ENCODE measurements at places on chromosomes 11 and 22.

DNA sequence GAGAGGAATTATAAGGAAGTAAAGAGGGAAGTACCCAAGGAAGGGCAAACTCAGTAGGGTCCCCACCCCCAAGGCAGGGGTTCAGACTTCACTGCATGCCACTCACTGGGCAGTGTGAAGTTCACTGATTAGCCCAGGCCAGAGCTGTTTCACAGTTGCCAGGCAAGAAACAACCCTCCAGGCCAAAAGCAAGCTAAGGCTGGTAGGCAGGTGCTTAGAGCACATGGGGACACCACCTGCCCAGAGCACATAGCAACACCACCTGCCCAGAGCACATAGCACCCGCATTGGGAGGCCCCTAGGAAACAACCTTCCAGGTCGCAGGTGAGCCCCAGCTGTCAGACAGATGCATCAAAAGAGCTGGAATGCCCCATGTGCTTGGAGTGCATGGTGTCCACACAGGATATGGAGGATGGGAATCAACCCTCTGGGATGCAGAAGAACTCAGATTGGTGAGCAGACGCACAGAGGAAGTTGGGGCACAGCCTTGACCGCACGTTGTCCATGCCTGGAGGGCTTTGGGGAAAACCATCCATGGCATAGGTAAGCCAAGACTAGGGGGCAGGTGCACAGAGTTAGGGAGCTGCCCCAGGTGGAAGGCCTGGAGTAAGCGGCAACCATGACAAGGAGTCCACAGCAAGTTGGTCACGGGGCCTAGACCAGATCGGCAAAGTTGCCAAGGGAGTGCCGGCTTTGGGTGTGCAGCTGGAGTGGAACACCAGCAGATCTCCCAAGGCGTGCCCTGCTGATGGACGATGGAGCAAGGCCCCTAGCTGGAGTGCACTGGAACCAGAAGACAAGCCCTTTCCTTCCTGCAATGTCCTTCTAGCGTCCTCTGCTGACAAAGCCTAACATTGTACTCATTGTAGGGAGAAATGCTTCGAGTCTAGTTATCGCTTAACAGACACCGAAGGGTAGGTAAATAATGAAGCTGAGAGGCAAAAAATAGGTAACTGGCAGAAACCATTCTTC lies 7.8 kb upstream of the TMEM216 start:
- no peak for DNase-seq

DNA sequence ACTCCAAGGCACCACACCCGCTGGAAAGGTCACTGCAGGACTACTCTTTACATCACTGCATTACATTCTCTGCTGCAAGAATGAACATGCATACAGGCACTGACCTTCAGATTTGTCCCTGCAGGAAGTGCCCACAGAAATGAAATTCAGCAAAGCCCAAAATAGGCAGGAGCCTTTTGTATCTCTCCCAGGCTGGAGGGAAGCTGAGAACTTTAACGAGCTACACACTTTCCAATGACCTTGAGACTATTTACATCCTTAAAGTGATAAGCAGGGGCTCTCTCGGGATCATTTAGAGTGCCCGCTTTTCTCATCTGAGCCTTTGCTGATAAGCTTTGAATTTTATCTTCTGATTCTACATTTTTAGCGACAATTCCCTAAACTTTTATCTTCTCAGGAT lies 12.5 kb downstream of the FEZ1 start:
- no peak for DNase-seq

DNA sequence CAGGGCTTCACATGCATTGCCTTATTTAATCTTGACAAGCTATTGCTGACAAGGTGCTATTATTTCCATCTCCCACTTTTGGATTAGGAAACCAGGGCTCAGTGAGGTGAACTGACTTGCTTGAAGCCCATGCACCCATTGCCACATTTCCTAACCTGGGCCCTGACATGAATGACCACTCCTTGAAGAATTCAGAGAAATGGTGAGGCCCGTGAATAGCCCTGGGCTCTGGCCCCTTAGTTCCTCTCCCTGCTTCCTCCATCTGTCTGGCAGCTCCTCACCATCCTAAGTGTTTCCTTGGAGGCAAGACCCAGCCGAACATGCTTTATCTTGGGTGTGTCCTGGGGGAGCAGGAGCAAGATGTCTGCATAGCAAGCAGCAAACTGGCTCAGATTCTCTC lies 56.1 kb upstream of the NECTIN1 start:
- no peak for DNase-seq

DNA sequence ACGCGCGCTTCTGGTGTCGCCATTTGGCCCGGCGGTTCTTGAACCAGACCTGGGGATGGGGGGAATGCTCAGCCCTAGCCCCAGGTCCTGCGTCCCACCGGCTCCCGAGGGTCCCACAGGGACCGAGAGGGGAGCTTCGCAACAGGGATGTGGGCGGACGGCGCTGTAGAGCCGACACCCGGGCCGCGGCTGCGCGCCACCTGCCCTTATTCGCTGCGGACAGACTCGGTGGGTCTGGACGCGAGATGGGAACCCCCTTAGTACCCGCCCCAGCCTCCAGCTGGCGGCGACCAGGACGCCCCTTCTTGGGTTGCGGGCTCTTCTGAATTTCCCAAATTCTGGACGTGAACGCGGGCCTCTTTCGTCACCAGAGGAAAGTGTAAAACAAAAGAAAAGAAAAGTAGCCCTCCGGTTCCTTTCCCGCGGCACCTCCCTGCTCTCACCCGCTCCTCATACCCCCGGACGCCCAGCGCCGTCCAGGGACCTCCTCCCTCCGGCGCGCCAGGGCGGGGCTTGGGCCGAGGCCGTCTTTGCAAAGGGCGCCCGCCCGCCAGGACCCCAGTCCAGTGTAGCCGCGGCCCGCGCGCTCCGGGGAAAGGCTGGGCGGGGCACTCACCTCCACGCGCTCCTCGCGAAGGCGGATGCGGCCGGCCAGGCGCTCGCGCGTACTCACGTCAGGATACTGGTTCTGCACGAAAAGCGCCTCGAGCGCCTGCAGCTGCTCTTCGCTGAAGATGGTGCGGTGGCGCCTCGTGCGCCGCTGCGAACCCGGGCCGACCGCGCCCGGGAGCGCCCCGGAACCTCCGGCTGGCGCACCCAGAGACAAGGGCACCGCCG lies 827 bp downstream of the GSC2 start:
- DNase-seq: no peak

Measured in stimulated activated CD8-positive, alpha-beta memory T cell treated with anti-CD3 and anti-CD28 coated beads, Interleukin-4, amount 100 ng/mL, for 1 hour (primary cell).